ENCODE measurements at places on chromosomes 7 and 10.
A peak's percentile ranks its signal among the peaks of the same experiment; 100 is the strongest.

DNA sequence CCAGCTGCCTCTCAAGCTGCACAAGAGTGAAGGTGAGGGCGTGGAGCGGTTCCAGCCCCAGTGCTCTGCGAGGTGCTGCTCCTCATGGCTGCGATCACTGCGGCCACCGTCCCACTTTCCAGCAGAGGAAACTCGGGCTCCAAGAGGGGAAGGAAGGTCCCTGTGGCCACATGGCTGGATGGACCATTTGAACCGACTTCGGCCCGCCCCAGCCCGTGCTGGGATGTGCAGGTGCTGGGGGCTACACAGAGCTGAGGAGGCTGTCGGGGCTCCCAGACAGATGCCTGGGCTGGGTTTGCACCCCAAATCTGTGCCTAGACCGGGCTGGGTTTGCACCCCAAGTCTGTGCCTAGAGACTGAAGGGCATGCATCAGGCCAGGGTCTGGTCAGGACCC, 186.6 kb downstream of the DNAJB6 start:
- no peak for DNase-seq

DNA sequence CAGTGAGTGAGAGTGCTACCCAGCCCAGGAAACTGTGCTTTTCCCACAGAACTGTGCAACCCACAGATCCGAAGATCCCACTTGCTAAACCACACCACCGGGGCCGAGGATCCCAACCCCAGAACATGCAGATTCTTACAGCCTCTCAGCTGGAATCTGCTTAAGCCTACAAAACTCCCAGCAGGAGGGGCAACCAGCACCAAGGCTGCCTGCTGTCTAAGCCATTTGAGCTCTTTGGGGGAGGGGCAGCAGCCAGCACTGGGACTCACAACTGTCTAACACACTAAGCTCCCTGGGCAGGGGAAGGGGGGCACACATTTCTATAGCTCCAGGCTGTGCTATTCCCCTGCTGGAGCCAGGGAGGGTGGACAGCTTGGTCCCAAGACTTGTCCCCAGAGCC, 529.9 kb downstream of the XPNPEP1 start:
- DNase-seq, result no peak

- DNase-seq, result peak; percentile 82
Observed at GRCh38 chr10:73940634-73941221, 29.8 kb downstream of the PLAU start.

DNA sequence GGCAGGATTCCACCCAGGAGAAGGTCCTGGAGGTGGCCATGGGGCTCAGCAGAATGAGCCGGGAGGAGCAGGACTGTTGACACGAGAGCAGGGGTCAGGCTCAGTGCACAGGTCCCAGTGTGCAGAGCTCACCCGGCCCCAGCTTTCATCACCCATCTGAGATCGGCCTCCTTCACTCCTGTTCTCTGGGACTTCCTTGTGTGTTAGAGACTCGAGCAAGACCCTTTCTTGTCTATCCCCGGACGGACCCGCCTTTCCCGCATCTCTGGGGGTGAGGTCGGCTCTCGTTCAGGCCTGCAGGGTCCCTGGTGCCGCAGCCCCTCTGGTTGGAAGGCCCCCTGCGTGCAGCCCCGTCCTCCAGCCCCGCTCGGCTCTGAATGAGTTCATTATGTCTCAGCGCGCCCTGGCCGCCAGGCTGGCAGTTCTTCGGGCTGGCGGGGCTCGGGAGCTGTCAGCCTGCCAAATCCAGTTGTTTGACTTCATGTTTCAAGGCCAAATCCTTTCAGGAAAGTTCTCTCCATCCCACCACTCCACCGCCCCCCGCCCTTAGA, 127.9 kb downstream of the LHPP start:
- DNase-seq, result no peak

GRCh38 chr10:37948210-37948609, 28.2 kb downstream of the ZNF25 start:
- DNase-seq, result no peak

- DNase-seq, result no peak
Observed at GRCh38 chr7:125878235-125878956, 948.8 kb upstream of the POT1 start.

DNA sequence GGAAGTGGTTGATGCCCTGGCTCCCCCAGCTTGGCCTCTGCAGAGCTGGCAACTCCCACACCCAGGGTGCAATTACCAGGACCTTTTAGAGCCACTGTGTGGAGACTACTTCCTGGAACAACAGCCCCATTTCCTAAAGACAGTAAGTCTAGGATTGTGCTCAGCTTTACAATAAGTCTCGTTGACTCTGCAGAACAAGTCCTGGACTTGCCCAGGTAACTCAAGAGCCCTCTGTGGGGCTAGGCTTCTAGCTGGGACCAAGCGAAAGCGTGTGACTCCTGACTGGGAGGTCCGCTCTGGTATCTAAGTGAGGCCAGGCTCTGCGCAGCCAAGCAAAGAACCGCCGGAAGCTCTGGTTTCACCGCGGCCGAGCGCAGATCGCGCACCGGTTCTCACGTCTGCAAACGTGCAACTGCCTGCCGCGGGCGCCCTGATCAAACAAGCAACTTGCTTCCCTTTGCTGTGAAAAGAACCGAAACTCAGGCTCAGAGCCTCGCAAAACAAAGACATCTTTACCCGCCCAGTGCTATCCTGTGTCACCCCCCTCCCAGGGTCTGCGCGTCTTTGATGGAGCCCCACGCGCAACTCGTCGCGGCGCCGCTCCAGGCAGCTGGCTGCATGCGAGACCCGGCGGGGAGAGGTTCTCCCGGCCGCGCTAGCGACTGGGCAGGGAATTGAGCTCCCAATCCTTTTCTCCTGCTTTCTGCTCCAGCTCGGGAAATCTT, 4.4 kb upstream of the PDLIM1 start:
- DNase-seq, result peak; percentile 3

DNA sequence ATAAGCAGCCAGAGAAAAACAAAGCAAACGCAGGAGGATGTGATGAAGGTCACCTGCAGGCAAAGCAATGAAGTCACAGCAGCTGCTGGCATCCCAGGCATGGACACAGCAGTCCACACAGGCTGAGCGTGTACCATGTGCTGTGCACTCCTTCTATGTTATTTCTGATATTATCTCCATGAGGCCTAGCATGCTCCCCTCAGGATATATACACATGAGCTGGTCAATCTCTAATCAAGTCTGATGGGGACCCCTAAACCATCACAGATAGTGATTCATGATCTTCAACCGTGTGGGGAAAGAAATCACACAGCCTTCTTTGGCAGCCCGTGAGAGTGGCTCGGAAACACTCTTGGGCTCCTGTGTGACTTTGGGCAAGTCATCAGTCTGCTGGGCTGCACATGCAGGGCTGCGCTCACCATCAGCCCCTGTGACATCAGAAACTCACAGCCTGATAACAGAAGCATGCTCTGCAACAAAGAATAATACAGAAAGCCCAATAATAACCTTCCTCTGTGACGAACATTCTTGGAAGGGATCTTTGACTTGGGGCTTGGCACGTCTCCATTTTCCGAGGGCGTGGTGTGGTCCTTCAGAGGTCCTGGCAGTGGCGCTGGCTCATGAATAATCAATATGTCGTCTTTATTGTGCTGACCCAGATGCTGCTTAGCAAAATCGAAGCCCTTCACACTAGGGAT, 83.0 kb upstream of the ATP6V0A4 start:
- DNase-seq, result no peak

- no peak for DNase-seq
Observed at GRCh38 chr7:27647046-27647445, 15.6 kb downstream of the HIBADH start.

- no peak for DNase-seq
Observed at GRCh38 chr10:61166065-61166464, 222.1 kb upstream of the RHOBTB1 start.

DNA sequence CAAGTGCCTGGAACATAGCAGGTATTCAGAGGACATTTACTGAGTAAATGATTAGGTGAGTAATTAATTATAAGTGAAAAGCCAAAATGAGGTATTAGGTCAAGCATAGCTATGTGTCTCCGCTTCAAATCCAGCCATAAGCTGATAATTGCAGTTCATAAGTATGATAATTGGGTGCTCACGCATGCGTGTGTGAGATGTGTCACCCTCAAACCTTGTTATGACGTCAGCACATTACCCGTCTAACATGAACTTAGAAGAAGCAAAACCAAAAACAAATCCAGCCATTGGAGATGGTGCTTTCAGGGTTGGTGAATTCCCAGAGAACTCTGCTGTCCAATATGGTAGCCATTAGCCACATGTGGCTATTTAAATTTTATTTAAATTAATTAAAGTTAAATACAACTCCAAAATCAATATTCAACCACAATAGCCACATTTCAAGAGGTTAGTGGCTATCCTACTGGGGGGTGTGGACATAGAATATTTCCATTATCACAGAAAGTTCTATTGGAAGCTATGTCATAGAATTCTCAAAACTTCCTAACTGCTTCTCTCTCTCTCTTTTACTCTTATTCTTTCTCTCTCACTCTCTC, at the start of gene CPA5:
CPA5 (plus strand) TSS at position 546 of the 596 bp plus-strand sequence. CDS start 1,670 bp downstream, outside the sequence.
- no peak for DNase-seq

DNA sequence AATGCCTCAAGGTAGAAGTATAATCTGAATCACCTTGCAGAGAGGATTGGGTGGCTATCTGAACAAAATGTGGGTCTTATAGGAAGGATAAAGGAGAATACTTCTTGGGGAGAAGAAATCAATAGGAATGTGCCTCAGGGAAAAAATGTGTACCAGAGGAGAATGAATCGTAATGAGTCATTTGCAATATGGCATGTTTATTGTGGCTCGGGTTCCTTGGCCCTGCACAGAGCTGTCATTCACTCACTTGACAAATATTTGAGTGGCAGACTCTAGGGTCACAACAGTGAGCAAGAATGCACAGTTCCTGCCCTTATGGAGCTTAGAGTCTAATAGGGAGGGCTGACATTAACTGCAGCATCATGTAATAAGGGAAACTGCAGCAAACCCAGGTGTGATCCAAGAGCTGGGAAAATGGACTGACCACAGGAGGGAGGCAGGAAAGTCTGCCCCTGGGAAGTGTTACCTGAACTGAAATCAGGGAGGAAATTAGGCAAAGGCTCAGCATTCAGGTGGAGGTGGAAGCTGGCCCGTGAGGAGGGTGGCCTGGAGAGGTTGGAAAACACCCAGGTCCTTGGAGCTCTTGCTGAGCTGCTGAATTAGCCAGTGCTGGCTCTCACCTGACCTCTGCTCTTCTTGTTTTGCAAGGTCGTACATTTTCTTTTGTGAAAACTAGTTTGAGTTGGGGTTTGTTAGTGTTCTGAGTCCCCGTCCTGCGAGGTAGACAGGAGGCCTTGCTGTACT, 203.9 kb downstream of the FRMD4A start:
- no peak for DNase-seq

DNA sequence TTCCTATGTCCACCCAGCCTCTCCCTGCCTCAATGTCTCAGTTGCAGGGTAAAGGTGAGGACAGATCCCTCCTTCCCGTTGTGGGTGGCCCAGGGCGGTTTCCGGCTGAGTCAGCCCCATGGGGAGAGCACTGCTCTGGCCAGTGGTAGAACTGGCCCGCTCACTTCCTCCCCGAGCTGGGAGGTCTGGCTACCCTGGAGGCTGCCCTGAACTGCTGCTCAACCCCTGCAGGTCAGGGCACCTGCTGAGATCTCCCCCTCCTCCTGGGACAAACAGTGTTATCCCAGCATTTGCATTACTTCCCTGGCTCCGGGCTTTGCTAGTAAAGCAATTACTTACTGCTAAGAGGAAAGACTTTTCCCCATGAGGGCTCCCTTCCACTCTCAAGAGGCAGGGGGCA, 21.4 kb upstream of the IMPDH1 start:
- no peak for DNase-seq

DNA sequence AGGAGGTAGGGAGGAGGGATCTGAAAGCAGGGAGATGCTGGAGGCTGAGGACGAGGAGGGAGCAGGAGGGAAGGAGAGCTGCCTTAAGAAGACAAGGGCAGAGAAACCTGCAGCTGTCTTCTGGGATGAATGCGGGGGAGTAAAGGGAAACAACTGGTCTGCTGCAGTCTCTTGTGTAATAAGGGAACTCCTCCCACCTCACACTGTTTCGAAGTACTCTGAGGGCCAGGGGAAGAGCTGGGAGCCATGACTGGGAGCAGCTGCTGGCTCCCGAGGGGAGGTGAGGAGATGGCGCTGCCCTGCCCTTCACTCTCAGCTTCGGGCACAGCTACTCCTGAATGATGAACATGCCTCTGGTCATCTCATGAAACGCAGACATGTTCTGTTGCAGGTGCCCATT, 65.1 kb downstream of the CLEC2L start:
- DNase-seq, result no peak

- DNase-seq, result no peak
Observed at GRCh38 chr10:92997620-92998019, 63.0 kb upstream of the CYP26C1 start.

GRCh38 chr7:157704365-157704764, 367.6 kb downstream of the DNAJB6 start:
- no peak for DNase-seq

DNA sequence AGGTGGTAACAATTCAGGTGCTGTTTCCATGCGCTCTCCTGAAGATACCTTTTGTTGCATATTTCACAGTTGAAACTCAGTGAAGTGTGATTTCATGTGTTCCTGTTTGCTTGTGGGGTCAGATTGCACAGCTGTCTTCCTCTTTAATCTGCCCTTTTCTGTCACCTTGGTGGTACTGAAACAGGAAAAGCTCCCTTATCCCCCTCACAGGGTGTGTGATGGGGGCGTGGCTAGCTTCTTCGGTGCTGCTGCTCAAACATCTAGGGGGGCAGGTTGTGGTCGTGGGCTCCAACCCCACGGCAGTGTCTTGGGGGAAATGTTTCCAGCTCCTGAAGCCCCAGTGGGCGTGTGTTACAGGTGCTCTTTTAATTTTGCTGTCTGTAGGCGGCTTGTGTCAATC, 107.4 kb upstream of the KLF14 start:
- DNase-seq, result no peak

DNA sequence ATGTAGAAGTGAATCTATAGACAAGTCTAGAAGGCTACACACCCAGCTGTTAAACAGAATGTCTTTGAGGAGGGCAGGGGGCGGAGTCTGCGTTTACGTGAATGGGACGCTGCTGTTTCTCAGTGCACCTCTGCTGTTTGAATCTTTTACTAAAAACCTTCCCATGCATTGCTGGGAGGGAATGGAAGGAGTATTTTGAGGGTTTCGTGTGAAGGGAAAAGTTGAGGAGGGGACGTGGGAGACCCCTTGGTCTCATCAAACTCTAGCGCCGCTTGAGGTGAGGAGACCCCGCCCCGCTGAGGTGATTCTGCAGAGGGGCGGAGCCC, 492 bp upstream of the VCL start:
- DNase-seq, result peak; percentile 79

GRCh38 chr10:71312811-71313789, 6.0 kb upstream of the SLC29A3 start:
- DNase-seq, result no peak

DNA sequence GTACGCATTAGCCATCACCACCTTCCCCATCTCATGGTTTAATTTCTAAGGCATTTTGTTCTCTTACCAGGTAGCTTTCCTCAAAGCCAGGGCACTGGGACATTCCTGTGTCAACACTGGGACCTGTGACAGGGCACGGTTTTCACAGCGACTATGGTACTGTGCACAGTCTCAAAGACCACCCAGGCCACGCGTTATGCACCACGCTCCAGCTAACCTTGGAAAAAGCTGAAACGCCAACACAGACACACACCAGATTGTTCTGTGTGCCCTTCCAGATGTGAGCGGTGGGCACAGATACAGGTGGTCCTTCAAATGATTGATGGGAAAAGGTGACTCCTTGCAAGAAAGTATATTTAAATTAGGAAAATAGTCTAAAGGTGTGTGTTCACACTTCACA, 337.3 kb downstream of the WDR37 start:
- DNase-seq, result no peak
